Neural cell (in vitro differentiated cells): ENCODE measurements at places on chromosomes 11 and 22. TPM values are rescaled to one million over a fixed set of nuclear protein-coding genes. Genes with fewer than 3 reads are reported as not detected.

The TRIM51 gene
- not detected in 2 replicates for polyA plus RNA-seq

The FAM83F gene
- polyA plus RNA-seq: 0.02 and 0.42 TPM in 2 replicates

The RAB36 gene
- 3.2 TPM in 2 replicates for polyA plus RNA-seq

The MRGPRX4 gene
- not detected in 2 replicates for polyA plus RNA-seq

The LGR4 gene
- polyA plus RNA-seq: 8.7 and 11.2 TPM in 2 replicates

The PPP1CA gene
- 102 and 106 TPM in 2 replicates for polyA plus RNA-seq
